ENCODE measurements at places on chromosomes 11 and 22. TPM values are rescaled to one million over a fixed set of nuclear protein-coding genes. Genes with fewer than 3 reads are reported as not detected.

DNA sequence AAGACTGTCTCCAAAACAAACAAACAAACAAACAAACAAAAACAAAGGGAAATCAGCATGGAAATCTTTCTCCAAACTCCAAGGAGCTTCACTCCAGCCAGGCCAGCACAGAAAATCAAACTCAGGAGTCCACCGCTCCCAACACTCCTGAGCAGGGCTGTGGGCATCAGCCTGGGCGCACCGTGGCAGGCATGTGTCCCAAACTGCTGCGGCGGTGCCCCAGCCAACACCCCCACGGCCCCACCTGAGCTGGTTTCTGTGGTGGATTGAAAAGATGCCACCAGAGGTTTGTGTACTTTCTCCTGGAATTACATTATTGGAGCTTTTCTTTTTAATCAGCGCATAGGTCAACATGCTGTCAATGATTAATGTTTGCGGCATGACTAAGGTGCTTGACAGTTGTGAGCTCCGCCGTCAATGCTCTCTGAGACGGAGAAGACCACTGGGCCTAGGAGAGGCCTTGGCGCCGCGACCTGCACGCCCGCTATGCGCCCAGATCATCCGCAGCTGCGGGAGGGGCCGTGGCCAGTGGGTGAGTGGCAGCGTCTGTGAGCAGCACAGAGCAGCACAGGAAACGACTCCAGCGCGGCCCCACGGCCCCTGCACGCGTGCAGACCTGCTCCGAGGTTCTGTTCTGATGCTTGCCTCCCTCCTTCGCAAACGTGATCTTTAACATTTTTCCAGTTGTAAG lies 18.1 kb downstream of the DRD4 start:
- DNase-seq: no peak

GRCh38 chr11:13046637-13047570 lies 37.8 kb downstream of the RASSF10 start:
- DNase-seq: no peak

DNA sequence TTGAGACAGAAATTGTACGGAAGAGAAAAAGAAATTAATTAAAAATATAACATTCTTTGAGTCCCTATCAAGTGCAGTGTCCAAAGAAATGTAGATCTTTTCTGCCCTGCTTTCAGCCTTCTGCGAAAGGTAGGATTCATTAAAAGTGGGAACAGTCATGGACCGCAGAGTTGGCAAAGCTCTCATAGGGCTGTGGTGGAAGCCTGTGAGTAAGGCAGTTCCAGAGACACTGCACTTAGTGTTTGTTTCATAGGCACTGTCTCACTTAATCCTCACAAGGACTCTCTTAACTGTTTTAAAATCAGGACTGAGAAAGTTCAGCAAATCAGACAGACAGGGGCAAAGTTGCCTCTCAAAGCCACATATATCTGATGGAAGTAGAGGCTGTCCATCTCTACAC lies 5.5 kb downstream of the MRGPRX2 start:
- no peak for DNase-seq

- DNase-seq: no peak
These were observed 86.5 kb downstream of the ACER3 start for GRCh38 chr11:76947190-76947589.

DNA sequence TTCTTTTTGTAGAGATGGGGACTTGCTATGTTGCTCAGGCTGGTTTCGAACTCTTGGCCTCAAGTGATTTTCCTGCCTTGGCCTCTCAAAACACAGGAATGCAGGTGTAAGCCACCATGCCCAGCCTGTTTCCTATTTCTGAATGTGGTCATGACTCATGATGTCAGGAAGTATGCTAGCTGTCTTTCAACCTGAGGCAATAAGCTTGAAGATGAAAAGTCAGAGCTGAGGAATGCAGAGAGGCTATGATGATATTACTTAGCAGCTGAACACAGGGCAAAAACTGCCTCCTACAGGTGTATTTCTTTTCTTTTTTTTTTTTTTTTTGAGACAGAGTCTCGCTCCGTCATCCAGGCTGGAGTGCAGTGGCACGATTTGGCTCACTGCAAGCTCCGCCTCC lies 9.0 kb upstream of the NUCB2 start:
- no peak for DNase-seq

The STIM1 gene
- 94.9 TPM for total RNA-seq

- DNase-seq: no peak
These were observed 5.5 kb downstream of the FAM111B start for GRCh38 chr11:59112494-59112893.

The KIAA0930 gene
- 7.4 TPM for total RNA-seq

The OR10A2 gene
- not detected for total RNA-seq

GRCh38 chr11:27296497-27296896 lies 66.5 kb downstream of the CCDC34 start:
- DNase-seq: no peak

GRCh38 chr11:19395050-19395449 lies 154.3 kb upstream of the E2F8 start:
- no peak for DNase-seq

DNA sequence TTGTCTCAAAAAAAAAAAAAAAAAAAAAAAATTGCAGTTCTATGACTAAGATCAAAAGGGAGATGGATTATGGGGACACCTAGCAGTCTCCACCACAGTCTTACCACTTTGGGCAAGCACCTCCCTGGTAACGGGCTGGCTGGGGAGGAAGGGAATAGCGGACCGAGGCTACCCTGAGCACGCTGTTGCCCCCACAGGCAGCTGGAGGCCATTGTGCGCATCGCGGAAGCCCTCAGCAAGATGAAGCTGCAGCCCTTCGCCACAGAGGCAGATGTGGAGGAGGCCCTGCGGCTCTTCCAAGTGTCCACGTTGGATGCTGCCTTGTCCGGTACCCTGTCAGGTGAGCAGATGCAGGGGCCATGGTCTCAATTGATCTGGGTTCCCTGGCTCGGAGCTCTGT lies 21.2 kb downstream of the MCM5 start:
- DNase-seq: no peak

The TEX54 gene
- 0.59 TPM for total RNA-seq

DNA sequence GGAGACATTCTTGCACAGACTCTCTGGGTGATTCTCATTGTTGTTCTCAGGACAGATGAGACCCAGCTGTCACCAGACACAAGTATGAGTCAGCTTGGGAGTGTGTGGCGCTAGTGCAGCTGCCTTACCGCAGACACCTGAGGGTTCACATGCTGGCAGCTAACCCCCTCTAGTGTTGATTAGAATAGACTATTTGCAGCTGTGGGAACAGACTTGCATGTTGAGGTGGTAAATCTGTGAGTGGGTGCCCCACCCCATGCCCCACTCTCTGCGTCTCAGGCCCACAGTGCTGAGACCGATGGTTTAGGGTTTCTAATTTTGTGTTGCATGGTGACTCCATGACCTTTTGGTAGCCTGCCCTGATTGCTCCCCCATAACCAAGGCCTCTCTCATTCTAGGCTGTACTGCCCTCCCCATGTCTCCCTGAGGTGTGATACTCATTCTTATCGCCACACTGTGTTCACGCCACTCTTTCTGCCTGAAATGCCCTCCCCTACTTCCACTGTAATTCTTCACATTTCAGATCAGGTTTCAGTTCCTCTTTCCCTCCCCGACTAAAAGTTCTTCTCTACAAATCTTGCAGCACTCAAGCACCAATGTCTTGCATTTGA lies 73.7 kb upstream of the KIRREL3 start:
- DNase-seq: no peak

The SULT4A1 gene
- not detected for total RNA-seq

GRCh38 chr11:71787098-71787823 lies 45.7 kb upstream of the DEFB108B start:
- peak; percentile 95 for DNase-seq

GRCh38 chr11:122486793-122487495 lies 168.6 kb upstream of the UBASH3B start:
- no peak for DNase-seq

- no peak for DNase-seq
These were observed 566.9 kb upstream of the ANO5 start for GRCh38 chr11:21625982-21626381.

The NRIP3 gene
- 4.6 TPM for total RNA-seq

DNA sequence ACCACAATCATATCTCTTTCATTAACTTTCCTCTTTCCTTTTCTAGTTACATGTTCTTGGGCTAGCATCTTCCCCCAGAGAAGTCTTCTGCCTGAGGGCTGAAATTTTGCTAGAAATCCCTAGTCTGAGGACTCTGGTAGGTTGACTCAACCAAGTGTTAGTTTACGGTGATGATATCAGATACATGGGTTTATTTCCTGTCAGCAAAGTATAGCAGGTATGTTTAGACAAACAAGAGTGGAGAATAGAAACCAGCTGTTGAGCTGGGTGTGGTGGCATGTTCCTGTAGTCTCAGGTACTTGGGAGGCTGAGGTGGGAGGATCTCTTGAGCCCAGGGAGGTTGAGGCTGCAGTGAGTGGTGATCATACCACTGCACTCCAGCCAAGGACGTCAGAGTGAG lies 11.2 kb downstream of the FOLR1 start:
- DNase-seq: no peak

- DNase-seq: no peak
These were observed 371.5 kb downstream of the OPCML start for GRCh38 chr11:133160754-133161153.

- DNase-seq: no peak
These were observed 7.3 kb downstream of the IFT27 start for GRCh38 chr22:36768616-36769015.

GRCh38 chr11:128246364-128246801 lies 341.0 kb downstream of the ETS1 start:
- DNase-seq: no peak

The ARHGAP8 gene
- 5.7 TPM for total RNA-seq

DNA sequence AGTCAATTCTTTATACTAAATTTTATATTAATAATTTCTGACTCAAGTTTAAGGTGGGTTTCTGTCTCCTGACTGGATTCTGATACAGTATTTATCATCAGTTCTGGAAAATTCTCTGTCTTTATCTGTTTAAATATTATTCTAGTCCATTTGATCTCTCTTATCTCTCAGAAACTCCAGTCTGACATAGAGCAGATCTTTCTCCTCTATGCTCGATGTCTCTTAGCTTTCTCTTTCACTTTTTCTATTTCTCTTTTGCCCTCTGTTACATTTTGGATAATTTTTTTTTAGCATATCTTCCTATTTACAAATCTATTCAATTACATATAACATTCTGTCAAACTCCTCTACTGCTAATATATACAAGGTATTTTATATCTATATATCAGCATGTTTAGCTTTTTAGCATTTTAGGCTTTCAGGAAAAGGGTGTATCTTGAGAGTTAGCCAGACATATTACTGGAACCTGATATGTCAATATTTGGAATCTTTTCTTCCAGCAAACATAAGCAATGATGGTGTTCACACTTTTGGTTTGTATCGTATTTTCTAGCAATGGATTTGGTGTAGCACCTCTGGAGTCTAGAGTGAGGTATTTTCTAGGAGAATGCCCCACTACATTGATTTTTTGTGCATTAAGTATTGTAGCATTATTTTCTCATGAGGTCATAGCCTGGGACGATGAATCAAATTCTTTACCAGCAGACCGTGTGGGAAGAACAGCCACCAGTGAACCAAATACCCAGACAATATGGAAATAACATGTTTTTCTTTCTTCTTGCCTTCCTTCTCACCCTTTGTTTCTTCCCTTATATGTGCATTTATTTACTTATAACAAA lies 4.1 kb upstream of the NNMT start:
- DNase-seq: no peak

- no peak for DNase-seq
These were observed 40.1 kb upstream of the PRR5 start for GRCh38 chr22:44661659-44662569.

GRCh38 chr11:114159320-114159719 lies 99.8 kb downstream of the ZBTB16 start:
- DNase-seq: no peak

The UBQLNL gene
- 0.30 TPM for total RNA-seq

DNA sequence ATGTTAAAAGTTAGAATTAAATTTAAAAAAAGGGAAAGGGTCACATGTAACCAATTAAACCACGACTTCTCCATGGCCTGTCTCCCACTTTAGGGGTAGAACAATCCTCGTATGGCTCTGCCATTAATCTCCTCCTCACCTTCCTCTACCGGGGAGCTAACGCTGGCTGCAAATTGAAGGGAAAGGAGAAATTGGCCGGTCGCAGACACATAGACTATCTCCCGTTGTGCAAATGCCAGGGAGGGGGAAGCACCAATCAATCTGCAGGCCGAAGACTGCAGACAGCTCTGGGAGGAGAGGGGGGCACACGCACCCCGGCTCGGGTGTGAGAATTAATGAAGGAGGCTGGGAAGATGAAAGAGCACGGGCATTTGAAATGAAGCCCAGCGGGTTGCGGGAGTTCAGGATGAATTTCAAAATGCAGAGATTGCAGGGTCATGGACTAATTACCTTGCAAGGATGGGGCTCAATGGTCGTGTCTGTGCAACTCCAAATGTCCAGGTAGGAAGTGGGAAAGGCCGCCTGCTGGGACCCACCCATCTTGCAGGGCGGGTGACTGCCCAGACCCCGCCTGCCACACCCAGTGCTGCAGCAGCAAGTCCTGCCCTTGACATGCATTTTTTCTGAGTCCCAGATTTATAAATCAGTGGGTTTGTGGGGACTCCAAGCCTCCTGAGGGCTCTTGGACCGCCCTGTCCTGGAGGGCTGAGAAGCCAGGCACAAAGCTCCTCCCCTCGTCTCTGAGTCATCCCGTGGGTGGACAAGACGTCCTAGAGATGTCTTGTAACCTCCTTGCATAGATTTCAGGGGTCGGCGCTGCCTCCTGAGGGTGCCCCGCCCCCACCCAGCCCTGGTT lies 534.2 kb downstream of the TBC1D22A start:
- DNase-seq: no peak

- DNase-seq: no peak
These were observed 808 bp upstream of the IFITM2 start for GRCh38 chr11:306645-307371.

DNA sequence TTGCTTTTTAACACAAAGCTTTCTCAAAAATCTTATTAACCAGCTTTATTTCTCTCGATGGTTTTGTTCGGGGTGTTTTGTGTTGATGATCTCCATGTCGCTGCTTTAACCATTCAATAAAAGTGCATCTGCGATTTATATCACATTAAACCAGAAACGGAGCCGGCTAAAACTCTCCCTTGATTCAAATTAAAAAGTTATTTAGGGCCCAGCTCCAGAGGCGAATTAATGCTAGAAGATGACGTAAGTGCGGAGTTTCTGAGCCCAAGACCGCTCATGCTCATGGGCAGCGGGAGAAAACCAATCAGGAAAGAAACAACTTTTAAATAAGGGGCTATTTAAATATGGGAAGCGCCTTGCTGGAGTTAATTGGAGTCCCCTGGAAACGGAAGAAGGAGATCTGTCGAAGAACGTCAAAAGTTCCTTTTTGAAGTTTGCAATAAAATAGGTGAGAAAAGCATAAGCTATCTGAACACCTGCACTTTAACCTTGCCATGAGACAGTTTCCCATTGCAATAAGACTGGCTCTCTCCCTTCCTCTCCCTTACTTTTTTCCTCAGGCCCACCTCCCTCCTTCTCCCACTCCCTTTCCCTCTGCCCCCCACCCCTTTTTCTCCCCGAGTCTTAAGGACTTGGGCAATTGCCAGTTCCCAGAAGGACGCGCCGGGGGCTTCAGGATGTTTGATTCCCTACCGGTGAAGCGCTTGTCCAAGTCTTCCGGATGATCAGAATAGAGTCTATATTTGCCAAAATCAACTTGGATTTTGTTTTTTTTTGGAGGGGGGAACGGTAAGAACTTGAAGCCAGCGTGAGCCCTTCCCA lies 1.9 kb upstream of the DBX1 start:
- no peak for DNase-seq

The GRM5 gene
- not detected for total RNA-seq

GRCh38 chr22:23815541-23816155 lies 23.2 kb downstream of the DERL3 start:
- DNase-seq: no peak

- DNase-seq: no peak
These were observed 197.2 kb upstream of the PITPNB start for GRCh38 chr22:28116219-28116673.
